ENCODE measurements at places on chromosomes 4 and X.

- no peak for DNase-seq
These were observed 83.6 kb downstream of the CHM start for GRCh38 chrX:85963736-85964135.

GRCh38 chrX:19332983-19333382 is 10.7 kb upstream of the PDHA1 start:
- DNase-seq, result no peak

- DNase-seq, result no peak
These were observed 28.8 kb upstream of the ENPP6 start for GRCh38 chr4:184246426-184246825.

- no peak for DNase-seq
These were observed 95.9 kb downstream of the PDS5A start for GRCh38 chr4:39881789-39882188.

DNA sequence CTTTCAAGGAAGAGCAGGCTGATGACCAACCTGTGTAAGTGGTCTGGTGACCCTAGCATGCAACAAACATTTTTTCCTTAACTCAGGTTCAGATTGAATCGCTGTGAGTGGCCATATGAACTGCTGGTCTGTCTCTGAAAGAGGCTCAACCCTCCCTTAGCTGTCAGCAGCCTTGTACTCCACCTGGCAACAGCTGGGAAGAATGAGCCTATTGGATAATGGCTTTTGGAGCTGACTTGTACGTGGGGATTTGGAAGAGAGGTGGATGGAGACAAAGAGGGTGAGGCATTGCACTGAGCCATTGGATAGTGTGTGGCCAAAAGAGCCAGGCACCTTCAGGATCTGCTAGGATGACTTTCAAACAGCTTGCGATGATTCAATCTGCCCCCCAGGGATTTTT is 35.7 kb upstream of the BMP15 start:
- no peak for DNase-seq

- no peak for DNase-seq
These were observed 2.1 kb upstream of the TMEM165 start for GRCh38 chr4:55393461-55394320.

GRCh38 chr4:94959307-94959706 is 201.6 kb downstream of the BMPR1B start:
- DNase-seq, result no peak

DNA sequence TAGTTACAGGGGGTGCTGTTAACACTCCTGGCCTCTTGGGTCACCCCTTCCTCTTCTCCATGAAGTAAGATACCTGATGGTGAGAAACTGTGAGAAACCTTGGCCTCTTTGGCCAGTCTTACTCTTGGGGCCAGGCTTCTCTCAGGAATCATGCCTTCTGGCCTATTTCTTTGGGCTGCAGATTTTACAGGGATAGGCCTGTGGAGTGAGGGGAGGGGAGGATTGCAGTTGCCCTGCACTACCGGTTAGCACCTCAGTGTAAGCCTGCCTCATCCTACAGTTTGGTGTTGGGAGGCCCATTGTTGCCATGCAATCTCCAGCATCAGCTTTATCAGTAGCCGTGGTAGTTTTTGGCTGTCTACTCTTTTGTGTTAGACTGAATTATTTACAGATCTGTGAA is 7.6 kb upstream of the PGRMC2 start:
- DNase-seq, result no peak

All from CD4-positive, alpha-beta T cell treated with Interleukin-2 at 100 ng/mL for 4 hours (primary cell).